ENCODE measurements at places on chromosomes 13 and 19. TPM values are rescaled to one million over a fixed set of nuclear protein-coding genes. Genes with fewer than 3 reads are reported as not detected.
A peak's percentile ranks its signal among the peaks of the same experiment; 100 is the strongest.

DNA sequence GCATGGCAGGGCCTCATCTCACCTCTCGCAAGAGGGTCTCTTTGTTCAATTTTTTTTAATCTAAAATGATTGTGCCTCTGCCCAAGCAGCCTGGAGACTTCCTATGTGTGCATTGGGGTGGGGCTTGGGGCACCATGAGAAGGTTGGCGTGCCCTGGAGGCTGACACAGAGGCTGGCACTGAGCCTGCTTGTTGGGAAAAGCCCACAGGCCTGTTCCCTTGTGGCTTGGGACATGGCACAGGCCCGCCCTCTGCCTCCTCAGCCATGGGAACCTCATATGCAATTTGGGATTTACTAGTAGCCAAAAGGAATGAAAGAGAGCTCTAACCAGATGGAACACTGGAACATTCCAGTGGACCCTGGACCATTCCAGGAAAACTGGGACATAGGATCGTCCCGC is 8.0 kb downstream of the FXYD3 start:
- H3K36me3 ChIP-seq, result peaks cover 7% of the 10 kb centered on the region
- peaks cover 94% of the 10 kb centered on the region for H3K4me1 ChIP-seq
- H3K27me3 ChIP-seq, result no peaks in the 10 kb centered on the region
- H3K27ac ChIP-seq, result peak overlapping the region; percentile 95
- DNase-seq, result no peak
- peak overlapping the region; percentile 47 for H3K4me3 ChIP-seq

- H3K36me3 ChIP-seq, result no peaks in the 10 kb centered on the region
- peaks cover 16% of the 10 kb centered on the region for H3K4me1 ChIP-seq
- no peak overlapping the region for H3K4me3 ChIP-seq
- peaks cover 61% of the 10 kb centered on the region for H3K27me3 ChIP-seq
- no peak overlapping the region for H3K27ac ChIP-seq
Measured at GRCh38 chr13:45847554-45848224, 3.9 kb downstream of the SIAH3 start.

GRCh38 chr19:35138305-35138892 is at the start of gene FXYD1:
TSS of gene FXYD1 (plus strand) at chr19:35138824. CDS start at chr19:35140080, 1,256 bp downstream.
- peak within 1 kb of the TSS; percentile 44 for H3K4me3 ChIP-seq
- H3K4me1 ChIP-seq, result peaks cover 84% of the 10 kb centered on the region
- DNase-seq, result no peak
- H3K27me3 ChIP-seq, result peaks cover 11% of the 10 kb centered on the region
- peak within 1 kb of the TSS; percentile 90 for H3K27ac ChIP-seq

GRCh38 chr13:94933230-94933751 is 220.9 kb upstream of the SOX21 start:
- H3K27me3 ChIP-seq, result no peaks in the 10 kb centered on the region
- no peak for DNase-seq
- H3K4me1 ChIP-seq, result no peaks in the 10 kb centered on the region
- no peak overlapping the region for H3K4me3 ChIP-seq
- no peaks in the 10 kb centered on the region for H3K36me3 ChIP-seq

GRCh38 chr19:11203194-11204075 is 6.1 kb upstream of the KANK2 start:
- peak; percentile 89 for DNase-seq
- peaks cover 33% of the 10 kb centered on the region for H3K4me1 ChIP-seq
- no peak overlapping the region for H3K4me3 ChIP-seq
- no peaks in the 10 kb centered on the region for H3K27me3 ChIP-seq

Gene CDC37
- total RNA-seq, result 112 TPM
